Activated T-helper 1 cell treated with anti-CD3 and anti-CD28 coated beads, Interleukin-12 subunit alpha, Interleukin-12 subunit beta, Interleukin-2, Interleukin-4 antibody, amounts not matched to agents 30 ng/mL and 10 ng/mL and 1 ng/mL, durations not matched to agents 14 hours and 24 hours and 36 hours (primary cell): ENCODE measurements at places on chromosomes 1 and 21. TPM values are rescaled to one million over a fixed set of nuclear protein-coding genes. Genes with fewer than 3 reads are reported as not detected.
A peak's percentile ranks its signal among the peaks of the same experiment; 100 is the strongest.

Gene OR2T11
- not detected in 2 replicates for total RNA-seq

Gene SELENBP1
- not detected in 2 replicates for total RNA-seq

- DNase-seq, result no peak
These were observed 2.1 kb downstream of the KCNN3 start for GRCh38 chr1:154867841-154868605.

DNA sequence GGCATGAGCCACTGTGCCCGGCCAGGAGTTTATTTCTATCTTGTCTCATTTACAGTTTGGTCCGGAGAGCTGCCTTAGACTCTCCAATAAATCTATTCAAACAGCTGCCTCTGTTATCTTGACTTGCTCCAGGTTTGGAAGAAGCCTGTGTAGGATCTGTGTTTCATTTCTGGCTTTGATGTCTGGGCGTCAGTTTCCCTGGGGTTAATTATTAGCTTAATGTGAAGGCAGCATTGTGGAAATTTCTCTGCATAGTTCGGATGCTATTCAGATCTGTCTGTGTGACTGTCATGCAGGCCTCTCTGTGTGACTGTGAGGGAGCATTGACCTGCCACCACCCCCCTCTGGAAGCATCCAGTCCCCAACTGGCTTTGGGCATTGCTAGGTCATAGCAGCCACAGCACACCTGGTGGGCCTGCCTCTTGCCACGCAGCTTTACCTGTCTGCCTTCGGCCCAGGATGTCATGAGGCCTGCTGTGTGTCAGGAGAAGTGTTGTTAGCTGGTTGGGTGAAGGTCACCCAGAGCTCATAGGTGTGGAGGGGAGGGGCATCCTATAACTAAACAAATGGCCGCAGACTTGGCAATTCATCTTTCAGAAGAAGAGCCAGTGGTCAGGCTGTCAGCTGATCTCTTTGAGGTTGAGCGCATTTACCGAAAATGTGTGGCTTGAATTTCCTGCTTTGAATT, 9.8 kb downstream of the IFNGR2 start:
- no peak for DNase-seq

DNA sequence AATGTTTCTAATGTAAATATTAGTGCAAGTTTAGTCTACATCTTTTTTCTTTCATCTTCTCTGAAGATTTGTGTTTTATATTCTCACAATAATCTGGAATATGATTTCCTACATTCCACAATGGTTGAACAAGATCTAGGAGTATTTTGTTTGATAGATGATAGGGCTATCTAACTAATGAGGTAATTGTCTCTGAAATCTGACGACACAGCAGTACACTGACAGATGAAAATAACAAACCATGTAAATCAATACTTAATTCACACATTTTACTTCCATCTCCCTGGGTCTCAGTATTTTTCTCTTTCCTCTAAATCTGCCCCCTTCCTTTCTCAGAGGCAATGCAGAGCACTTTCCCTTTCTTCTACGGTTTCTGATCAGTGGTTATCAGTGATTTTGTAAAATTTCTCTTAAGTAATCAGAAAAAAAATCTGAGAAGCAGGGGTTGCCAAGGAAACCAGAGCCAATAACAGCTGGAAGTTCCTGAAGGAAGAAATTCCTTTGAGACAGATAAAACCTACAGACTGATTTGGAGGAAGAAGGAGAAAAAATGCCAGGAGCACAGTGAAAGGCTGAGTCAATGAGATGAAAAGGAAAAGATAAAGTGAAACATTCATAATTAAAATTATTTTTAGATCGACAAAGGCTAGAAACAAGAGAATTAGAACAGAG, 7.3 kb upstream of the ANKRD13C start:
- DNase-seq, result no peak

Gene COL24A1
- 0.05 TPM in 1 of 2 replicates, not detected in the other for total RNA-seq

DNA sequence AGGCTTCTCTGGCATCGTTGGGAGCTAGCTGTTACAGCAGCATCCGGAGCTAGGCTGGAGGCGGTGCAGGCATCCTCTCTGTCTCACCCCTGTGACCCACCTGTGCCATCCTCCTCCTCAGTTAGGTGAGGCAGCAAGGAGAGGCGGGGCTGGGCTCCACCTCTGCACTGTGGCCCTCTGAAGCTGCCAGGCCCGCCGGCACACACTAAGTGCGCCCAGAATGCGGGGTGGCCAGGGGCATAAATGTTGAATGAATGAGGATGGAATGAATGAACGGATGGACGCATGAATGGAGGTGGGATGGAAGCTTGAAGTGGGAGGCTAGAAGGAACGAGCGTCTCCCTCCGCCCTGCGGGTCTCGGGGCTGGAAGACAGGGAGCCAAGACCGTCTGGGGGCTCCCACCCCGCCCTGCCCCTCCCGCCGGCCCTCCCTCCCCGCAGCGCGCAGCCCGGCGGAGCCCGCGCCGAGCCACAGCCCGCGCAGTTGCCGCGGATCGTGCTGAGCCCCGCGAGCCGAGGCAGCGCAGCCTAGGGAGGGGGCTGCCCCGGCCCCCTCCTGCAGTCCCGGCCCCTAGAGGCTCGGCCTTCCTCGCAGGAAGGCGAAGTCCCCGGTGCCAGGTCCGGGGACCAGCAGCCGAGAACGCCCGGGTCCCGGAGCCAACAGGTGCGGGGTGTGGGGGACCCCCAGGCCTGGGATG, at the start of gene HCRTR1:
HCRTR1 (plus strand) TSS at position 472 of the 698 bp plus-strand sequence. CDS start 1,504 bp downstream, outside the sequence.
- DNase-seq, result no peak

Gene SLAMF7
- total RNA-seq, result 43.7 and 53.6 TPM in 2 replicates

- no peak for DNase-seq
These were observed 4.3 kb downstream of the INTS7 start for GRCh38 chr1:212030936-212031528.

DNA sequence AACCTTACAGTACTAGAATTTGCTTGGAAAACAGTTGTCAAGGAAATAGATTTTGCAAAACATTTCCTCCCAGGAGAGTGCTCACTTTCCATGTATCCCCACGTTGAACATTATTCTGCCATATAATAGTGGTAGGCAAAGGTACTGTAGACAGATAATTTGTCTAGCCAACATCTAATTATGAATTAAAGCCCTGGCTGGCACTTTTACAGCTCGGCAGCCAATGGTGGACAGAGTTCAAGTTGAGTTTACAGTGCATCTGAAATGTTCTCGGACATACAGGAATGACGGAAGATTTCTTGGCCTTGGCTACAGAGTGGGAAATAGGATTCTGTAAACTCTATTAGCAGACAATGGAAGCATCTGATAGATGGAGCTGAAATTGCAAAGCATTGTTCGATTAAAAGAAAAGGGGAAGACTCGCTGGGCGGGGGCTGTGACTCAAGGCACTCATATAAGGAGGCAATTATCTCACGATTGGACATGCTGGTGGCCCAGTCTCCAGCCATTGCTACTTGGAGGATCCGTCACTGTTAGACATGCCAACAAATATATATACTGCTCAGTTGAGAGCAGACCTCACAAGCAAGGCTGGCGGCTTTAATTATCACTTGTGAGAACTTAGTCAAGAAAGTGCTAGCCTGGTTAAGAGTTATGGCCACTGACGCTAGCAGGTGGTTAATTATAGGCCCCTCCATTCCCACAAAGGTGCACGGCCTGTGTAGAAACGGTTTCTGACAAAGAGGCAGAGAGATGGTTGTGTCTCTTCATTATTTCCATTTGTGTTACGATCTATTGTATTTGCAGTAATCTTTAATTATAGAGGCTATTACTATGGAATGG, 48.0 kb downstream of the MAN1C1 start:
- DNase-seq, result no peak

DNA sequence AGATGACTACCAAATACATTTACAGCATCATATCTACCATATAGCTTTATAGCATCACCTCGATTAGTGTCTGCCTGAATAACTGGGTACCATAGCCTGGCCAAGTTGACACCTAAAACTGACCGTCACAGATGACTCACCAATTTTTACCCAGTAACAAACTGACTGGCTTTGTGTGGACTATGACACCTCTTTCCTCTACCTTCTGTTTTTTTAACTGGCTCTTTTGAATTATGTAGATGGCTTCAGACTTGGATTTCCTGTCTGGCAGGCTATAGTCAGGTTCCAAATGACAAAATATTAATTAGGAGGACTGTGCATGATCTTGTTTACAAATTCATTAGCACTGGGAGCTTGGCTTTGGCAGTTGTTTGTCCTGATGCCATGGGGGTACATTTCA, 360.3 kb downstream of the TGFB2 start:
- no peak for DNase-seq

Gene S100B
- total RNA-seq, result not detected in 2 replicates

GRCh38 chr1:19310720-19311502, 1.0 kb downstream of the AKR7A2 start:
- no peak for DNase-seq

DNA sequence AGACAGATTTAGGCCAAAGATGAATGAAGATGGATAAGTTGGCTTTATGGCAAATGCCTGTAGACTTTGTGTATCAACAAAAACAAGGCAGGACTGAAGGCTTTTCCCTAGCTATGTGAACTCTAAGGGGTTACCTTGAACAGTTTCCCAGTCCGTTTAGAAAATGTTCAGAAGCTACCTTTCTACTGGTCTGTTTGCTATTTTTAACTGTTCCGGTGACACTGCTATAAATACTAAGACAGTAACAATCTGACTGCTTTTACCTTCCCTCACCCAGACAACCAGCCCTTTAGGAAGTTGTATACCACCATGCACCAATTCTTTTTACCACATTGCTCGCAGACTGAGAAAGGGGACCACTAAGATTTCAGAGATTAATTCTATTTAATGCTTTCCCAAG, 102.2 kb downstream of the PHTF1 start:
- DNase-seq, result no peak

GRCh38 chr1:30377230-30378002, 346.0 kb downstream of the MATN1 start:
- no peak for DNase-seq

DNA sequence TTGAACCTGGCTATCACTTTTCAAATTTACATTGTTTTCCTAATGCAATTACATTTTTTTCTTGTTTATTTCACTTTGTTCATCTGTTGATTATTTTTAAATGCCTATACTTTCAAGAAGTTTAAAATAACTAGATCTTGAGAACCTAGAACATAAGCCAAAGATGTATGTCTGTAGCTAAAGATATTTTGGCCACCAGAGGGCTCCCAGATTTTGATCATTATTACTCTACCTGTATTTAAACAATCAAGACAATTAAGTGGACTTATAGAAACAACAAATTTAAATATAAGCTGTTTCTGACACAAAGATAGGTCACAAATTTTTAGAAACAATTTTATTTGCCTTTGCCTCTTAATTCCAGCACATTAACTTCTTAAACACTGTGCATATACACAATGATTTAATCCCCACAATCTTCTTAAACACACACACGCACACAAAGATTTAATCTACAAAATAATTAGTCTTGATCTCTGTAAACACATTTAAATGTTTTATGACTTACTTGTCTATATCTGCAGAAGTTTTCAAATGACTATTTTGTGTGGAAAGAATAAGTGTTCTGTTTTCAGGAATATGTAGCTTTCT, 380.0 kb downstream of the DSCAM start:
- DNase-seq, result no peak

GRCh38 chr1:102884238-102884637, 224.1 kb downstream of the COL11A1 start:
- DNase-seq, result no peak

GRCh38 chr1:220878191-220879075, 810 bp upstream of the HLX start:
- DNase-seq, result no peak

- DNase-seq, result peak; percentile 35
These were observed 45.6 kb downstream of the SRRM1 start for GRCh38 chr1:24688621-24689195.

DNA sequence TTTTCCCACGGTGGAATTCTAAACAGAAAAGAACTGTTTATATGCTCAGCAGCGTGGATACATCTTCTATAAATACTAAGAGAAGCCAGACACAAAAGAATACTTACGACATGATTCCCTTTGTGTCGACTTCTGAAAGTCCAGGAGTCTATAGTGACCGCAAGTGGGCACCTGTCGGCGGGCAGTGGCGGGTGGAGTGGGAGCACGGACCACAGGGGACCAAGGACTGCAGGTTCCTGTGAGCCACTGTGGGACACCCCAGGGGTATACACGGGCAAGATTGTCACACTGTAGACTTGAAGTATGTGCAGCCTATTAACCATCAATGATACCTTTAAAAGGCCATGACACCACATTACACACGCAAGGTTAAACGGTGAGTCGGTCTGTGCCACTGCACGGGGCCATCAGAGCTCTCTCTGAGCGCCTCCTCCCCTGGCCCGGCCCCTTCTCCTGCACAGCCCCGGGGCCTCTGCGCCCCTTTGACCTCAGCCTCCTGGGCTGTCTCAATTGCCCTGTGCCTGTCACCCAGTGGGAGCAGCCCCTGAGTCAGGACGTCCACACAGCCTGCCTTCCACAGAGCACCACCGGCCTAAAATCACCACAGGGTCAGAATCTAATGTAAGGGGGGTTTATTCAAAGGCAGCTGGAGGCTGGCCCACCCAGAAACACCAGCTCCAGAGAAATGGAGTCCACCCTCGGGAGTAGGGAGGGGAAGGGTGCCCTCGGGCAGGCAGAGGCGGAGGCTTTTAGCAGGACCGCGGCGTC, 90.0 kb upstream of the COL6A1 start:
- DNase-seq, result no peak

Gene OR2L3
- total RNA-seq, result not detected in 2 replicates

DNA sequence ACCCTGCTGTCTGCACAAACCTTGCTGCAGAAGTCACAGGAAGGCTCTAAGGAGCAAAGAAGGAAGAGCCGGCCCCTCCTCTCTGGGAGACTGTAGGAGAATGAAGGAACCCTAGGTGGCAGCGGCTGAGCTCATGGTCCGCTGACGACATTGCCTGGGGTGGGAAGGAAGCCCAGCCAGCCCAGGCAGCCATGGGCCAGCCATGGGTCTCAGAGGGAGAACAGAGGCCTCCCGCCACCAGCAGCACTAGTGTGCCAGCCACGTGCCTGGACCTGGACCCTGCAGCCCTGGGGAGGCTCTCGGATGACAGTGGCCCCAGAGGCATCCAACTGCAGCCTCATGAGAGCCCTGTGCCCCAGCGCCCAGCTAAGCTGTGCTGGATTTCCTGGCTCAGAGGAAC, 49.2 kb upstream of the POFUT2 start:
- no peak for DNase-seq

- DNase-seq, result no peak
These were observed 2.0 kb downstream of the RCSD1 start for GRCh38 chr1:167631936-167632614.

- no peak for DNase-seq
These were observed 42.7 kb downstream of the PGBD5 start for GRCh38 chr1:230383425-230383824.

Gene RHD
- total RNA-seq, result not detected in 2 replicates

DNA sequence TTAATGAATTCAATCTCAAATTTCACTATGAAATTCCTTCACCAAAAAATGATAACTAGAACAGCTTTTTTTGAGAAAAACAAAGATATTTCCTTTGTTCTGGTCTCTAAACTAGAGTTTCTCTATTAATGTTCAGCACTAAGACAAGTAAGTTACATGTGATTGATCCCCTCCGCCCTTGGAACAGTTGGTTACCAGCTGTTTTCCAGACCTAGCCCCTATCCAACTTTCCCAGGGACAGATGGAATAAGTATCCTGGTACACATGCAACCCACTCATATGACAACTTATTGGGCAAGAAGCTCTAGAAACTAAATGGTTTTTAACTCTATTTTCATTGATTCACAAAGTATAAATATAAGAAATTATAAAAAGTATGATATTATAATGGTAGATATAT, 140.4 kb downstream of the COP1 start:
- no peak for DNase-seq

Gene TAL1
- total RNA-seq, result not detected in 2 replicates

Gene GBP7
- total RNA-seq, result not detected in 2 replicates
